ENCODE measurements at places on chromosomes 4 and X.
A peak's percentile ranks its signal among the peaks of the same experiment; 100 is the strongest.

DNA sequence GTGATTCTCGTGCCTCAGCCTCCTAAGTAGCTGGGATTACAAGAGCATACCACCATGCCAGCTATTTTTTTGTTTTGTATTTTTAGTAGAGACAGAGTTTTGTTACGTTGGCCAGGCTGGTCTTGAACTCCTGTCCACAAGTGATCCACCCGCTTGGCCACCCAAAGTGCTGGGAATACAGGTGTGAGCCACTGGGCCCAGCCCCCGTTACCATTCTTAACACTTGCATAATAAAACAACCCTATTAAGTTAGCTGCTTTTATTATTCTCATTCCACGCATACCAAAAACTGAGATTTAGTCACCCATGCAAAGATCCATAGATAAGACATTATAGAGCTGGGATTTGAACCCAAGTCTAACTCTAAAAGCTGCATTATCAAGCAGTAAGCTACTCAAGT is 6.0 kb upstream of the TEX13A start:
- DNase-seq: no peak

DNA sequence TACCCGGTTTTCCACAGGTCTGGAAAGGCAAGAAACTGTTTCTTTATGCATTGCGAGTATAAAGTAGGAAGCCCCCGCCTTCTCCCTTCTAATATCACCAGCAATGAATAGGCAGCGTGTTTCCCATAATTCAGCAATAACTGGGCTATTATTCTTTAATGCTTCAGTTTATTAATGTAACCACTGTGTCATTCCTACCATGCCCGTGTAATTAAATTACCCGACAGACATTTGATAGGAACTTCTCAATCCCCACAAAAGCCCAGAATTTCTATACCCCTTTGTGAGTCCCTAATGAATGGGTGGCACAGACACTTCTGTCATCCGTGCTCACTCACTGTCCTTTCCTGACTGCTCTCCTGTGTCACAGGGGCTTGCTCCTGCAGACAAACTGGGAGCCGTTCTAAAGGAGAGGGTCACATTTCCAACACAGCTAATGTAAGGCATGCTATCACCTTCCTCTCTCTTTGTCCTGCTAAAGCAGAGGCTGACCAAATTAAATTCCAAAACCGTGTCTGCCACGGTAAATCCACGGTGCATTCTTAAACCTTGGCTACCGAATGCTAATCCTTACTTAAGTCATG is 108.5 kb upstream of the MID1 start:
- DNase-seq: no peak

- peak; percentile 14 for DNase-seq
Observed at GRCh38 chr4:73944061-73944875, 37.6 kb downstream of the PF4 start.

DNA sequence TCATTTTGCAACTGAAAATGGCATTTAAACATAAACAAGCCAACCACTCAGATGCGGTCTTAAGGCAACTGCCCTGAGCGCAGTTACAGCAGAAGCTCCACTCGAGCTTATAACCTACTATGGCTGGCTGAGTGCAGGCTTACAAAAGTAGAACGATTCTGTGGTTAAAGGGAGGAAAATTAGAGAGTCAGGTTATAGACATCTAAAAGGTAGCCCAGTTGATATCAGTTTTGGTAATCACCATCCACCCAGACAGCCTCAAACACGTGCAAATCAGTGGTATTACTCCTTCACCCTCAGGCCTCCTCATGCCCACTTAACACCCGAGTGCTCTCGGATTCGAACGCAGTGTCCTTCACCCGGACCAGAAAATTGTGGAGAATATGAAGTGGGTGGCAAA is 3.1 kb downstream of the LEF1 start:
- DNase-seq: no peak

DNA sequence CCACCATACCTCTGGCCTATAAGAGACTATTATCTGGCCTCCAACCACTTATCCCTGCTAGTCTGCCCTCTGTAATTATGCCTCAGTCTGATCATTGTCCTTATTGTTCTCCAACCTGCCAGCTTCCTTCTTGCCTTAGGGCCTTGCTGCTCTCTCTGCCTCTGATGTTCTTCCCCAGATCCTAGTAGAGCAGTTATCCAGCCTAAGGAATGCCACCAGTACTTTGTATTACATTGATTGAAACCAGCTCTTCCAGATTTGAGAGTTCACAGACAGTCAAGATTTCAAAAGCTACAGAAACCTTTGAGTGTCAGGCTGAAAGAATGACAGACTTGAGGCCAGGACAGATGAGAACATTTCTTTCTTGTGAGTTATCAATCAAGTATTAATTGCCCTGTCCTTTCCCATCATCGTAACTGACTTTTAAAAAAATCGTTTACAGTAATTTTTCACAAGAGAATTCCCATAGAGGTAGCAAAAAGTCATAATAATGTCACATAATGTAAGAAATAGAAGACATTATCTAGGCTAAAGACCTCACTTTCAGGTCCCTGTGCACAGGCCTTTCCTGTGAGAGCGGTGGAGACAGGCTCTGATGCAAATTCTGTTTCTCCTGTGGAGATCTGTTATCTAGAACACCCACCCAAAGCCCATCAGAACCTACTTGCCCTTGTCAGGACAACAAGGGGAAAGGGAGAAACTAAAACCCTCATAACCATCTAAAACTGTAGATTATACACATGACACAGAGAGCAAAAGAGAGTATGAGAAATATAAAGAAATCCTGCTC is 64.1 kb upstream of the GUCY1A1 start:
- DNase-seq: peak; percentile 64

DNA sequence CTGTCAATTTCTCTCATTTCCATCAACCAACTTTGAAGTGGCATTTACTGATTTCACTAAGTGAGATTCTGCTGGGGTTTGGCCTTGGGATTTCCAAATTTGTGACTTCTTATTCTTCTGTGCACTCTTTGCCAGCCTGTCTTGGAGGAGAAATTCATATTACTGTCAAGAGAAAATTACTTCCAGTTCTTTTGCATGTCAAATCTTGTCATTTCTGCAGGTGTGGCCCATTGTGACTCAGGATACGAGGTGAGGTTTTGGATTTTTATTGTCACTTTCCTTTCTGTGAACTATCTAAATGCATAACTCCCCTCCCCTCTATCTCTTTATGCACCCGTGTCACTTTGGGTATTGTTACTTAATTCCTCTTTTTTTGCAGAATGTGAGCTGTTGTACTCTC is 102.6 kb upstream of the GUCY1A1 start:
- DNase-seq: no peak

DNA sequence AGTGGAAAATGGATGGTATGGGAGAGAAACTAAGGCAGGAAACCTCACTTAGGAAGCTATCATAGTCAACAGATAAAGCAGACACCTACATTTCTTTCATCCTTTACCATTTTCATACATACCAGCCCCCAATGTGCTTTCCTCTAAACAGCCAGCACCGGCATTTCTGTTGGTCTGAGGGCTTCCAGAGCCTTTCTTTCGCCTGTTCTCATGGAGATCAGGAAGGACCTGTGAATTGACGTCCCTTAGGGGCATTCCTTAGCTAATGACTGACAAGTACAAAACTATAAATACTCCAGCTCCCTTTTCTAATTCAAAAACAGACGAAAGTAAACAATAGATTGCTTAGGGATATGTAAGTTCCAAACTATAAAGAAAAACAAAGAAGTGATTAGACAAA is 215.5 kb upstream of the CNKSR2 start:
- DNase-seq: no peak

DNA sequence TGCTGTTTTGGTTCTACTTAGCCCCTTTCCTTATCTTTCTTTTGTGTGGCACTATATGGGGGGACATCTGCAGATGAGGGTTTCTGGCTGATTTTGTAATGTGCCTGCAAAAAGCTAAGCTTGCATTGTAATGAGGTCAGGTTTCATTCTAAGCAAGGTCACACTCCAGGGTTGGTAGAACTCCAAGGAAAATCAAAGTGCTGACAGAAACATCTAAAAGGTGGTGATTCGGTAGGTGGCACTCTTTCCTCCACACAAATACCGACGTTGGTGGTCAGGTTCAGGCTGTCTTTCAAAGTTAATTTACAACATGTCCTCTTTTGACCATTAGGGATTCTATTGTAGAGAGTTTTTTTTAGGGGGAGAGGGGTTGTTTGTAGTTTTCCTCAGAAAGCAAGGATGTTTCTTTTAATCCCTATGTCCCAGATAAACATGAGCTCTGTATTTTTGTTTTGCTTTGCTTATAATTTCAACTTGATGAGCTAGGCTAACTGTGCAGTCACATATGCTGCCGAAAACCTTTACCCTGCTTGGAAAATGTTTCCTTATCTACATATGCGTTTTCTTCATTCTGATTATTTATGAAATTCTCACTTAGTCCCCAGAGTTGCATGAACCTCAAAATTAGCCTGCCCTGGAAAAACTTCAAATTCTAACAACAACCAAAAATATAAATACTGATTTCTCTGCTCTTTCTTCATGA is 434.2 kb downstream of the PPARGC1A start:
- DNase-seq: no peak

DNA sequence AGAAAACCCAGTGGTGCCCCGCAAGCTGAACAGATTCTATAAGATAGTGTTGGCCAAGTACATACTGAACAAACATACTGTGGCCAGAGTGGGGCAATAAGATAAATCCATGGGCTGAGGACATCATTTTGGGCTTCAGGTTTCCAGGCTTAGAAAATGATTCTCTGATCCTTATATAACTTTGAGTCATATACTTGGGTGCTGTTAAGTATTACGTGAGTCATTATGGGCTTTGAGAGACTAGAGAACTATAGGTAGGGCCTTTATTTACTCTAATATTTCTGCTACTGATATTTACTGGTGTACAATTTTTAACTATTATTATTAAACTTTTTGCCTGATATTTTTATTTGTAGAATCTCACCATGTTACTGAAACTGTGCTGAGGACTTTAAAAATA is 586.1 kb downstream of the CENPC start:
- no peak for DNase-seq

DNA sequence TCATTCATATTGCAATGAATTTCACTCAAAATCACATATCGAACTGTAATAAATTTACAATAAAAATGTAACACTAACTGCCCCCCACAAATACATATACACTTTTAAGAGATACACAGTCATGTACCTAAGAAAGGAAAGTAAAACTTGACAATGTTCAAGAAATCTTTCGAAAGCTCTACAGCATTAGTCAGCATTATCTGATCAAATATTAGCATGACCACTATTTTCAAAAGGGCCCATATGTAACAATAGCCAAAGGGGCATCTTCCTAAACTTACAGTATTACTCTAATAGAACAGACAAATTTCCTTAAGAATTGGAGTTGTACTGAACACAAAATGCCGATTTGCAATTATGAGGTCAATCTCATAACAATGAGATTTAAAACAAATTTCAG is 51.8 kb downstream of the STX18 start:
- no peak for DNase-seq

- no peak for DNase-seq
Observed at GRCh38 chrX:48786825-48787504, 575 bp downstream of the GATA1 start.

DNA sequence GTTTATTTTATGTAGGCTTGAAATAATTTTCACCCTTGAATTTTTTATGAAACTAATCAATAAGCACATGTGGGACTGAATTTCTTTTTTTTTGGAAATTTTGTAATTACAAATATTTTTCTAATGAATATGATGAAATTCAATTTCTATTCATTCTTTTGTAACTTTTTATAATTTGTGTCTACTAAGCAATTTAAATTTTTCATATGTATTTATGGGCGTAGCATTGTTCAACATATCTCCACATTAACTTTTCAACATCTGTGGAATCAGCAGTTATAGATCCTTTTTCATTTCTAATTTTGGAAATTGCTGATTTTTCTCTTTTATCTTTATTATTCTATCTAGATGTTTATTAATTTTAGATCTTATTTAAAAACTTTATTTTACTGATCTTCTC is 1320.3 kb downstream of the C4orf33 start:
- no peak for DNase-seq

DNA sequence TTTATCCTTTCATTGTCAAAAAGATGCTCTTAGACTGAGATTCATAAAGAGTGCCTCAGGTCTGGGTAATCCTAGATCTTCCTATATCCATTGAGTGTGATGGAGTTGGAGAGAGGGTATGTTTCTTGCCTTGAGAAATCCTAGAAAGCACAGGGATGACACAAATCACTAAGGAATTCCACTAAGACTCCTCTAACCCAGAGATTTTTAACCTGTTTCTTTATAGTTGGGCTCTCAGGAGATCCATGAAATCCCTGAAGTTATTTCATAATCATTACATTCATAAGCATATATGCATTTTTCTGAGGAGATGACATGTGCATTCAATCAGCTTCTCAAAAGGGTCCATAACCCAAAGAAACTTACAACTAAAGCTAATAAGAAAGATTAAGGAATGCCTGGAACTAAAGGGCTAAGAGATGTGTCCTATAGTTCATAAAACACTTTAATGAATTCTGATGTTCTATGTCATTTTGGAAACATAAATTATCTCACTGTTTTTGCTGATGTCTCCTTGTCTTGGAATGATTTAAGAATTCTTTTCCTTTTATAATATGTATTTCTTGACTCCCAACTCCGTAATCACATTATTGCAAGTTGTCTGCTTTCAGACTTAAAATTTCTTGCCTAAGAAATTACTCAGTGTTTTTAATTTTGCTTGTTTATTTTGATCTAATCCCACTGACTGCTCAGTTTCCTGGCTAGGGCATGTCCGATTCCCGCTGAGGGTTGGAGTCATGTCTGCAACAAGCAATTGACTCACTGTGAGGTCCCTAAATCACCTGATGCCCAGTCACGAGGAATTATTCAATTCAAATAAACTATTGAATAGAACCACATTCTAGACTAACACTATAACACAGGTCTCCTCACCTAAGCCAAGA is 2.8 kb upstream of the AMTN start:
- DNase-seq: peak; percentile 32

DNA sequence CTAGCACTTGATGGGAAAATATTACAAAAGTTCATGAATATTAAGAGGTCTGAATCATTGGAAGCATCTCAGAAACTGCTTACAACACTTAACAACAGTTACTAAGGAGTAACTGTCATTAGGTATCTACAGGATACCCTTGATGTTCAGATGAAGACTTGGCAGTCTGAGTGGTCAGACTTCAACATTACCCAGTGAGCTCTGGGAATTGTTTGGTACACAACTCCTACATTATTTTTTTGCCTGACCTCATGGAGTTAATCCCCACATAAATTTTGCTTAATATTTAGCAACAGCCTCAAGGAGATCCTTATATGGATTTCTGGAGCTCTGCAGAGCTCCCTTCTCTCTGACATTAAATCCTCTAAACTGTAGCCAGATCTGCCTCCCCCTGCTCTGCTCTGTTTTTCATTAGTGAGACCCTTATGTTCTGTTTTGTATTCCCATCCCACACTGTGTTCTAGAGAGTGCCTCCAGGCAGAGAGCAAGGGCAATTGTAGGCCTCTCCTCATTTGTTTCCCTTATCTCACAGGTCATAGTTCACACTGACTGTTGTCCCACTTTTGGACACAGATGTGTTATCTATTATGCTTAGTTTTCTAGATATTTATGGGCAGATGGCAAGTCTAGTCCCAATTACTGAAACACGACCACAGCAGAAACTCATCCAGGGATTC is 368.8 kb downstream of the GASK1B start:
- DNase-seq: no peak

- DNase-seq: no peak
Observed at GRCh38 chrX:78119521-78120227, 15.6 kb downstream of the PGK1 start.
